ENCODE measurements at places on chromosomes 3 and 15. TPM values are rescaled to one million over a fixed set of nuclear protein-coding genes. Genes with fewer than 3 reads are reported as not detected.

DNA sequence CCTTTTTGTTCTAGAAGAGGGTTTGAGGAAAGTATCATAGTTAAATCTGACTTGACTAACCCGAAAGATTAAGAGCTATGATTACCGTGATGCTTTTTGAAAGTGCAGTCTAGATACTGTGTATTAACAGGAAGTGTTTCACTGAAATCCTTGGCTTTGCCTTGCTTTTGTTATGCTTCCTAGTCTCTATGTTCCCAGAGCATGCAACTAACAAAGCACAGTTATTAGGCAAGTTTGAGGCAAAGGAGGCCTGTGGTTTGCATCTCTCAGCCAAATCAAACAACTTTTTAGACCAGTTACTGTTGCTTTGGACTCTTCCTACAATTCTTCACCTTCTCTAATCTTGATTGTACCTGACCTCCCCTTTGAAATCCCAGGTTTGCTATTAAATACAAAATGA, 3.9 kb downstream of the LXN start:
- DNase-seq: no peak

DNA sequence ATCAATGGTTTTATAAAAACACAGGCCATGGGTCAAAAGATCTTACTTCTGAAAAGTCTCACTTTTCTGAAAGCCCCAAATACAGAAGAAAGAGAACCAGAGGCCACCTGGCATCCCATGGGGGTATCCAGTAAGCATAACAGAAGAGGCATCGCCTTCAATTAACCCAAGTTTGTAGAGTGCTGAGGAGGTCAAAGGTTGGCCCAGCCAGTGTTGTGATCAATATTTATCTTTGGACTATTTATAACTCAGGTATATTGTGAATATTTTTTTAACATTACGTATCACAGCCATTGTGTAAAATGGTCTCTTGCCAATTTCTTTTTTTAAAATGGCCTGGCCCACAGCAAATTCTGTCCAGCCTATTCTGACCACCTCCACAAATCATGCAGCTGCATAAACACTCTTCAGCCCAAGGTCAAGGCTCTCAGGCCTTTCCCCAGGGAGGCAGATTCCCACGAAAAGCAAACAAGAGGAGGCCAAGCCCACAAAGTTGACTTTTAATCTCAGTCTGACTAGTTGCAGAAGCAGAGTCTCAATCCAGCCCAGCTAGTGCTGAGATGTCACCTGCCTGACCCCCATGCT, 26.2 kb upstream of the SPTBN5 start:
- no peak for DNase-seq

DNA sequence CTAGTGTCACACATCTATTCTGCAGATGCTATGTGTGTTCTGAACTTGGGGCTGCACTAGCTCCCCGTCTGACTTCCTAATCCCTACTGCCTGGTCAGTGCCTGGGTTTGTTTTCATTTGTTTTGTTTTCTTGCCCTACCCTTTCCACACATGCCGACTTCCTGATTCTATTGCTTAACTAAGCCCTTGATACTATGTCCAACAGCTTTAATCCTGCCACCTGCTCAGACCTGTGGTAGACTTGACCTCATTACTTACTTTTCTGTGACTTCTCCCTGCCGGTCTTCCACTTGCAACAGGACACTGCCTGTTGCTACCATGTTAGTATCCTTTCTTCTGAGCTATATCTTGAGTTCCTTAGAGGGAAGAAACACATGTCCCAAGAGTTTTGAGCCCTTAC, 39.3 kb upstream of the CEMIP start:
- DNase-seq: no peak

DNA sequence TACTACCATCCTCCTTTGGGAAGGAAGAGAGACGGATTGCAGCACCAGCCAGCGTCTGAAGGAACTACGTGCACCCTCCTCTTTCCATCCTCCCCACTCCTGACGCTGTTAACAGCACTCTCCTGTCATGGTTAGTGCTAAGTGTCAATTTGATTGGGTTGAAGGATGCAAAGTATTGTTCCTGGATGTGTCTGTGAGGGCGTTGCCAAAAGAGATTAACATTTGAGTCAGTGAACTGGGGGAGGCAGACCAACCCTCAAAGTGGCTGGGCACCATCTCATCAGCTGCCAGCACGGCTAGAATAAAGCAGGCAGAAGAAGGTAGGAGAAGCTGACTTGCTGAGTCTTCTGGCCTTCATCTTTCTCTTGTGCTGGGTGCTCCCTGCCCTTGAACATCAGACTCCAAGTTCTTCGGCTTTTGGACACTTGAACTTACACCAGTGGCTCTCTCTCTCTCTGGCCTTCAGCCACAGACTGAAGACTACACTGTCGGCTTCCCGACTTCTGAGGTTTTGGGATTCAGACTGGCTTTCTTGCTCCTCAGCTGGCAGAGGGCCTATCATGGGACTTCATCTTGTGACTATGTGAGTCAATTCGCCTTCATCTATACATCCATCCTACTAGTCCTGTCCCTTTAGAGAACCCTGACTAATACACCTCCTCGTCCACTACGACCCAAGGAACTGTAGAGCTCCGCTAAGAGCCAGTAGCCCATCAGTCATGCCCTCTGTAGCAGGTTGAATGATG, 128.2 kb upstream of the HES1 start:
- DNase-seq: no peak

- DNase-seq: no peak
Observed at GRCh38 chr15:31331389-31331788, 4.8 kb downstream of the KLF13 start.

- DNase-seq: no peak
Observed at GRCh38 chr3:168583977-168584376, 488.3 kb upstream of the GOLIM4 start.

DNA sequence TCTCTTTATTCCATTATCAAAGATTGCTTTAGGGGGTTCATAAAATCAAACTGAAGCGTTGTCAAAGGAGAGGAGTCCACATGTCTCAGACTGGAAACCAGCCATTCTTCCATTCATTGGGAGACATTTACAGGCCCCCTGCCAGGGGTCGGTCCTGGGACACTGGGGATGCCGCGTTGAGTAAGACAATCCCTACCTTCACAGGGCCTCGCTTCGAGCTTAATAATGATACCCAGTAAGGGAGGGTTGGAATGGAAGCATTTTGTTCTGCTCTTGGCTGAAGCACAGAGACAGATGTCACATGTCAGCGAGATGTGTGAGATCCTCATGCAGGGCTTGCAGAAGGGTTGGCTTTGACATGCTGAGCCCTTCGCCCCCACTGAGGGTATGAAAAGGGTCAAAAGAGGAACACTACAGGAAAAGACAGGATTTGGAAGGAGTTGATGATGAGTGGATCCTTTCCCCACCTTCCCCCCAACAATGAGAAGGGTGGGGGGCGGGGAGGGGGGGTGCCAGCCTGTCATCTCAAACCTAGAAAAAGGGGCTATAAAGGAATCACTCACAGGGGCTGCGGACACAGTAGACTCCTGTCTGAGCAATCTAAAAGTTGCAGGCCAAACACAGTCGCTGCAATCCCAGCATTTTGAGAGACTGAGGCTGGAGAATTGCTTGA, 25.6 kb upstream of the ARL8B start:
- no peak for DNase-seq

DNA sequence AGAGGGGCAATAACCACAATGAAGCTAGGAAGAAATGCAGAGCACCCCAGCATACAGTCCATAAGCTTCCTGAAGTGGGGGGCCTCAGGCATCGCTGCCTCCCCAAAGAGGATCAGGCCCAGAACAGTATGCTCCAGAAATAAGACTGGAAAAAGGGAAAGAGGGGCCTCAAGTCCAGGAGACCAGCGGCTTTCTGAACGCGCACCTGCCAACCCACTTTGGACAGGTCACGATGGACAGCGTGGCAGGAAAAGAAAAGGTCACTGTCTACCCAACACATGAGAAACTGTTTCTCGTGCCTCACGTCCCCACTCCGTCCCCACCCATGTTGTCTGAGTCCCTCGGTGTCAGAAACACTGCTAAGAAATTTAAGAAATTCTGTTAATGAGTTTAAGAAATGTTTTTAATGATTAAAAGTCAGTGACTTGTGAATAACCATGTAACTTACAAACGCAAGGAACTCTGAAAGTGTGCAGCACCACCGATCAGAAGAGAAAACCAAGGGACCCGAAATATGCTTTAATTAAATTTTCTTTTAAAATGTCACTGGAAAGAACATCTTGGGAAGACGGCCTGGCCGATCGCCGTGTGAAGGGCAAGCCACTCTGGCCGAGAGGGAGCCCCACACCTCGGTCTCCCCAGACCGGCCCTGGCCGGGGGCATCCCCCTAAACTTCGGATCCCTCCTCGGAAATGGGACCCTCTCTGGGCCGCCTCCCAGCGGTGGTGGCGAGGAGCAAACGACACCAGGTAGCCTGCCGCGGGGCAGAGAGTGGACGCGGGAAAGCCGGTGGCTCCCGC, 1.7 kb upstream of the PPARG start:
- no peak for DNase-seq

GRCh38 chr3:146781606-146782005, 176.5 kb upstream of the PLSCR5 start:
- no peak for DNase-seq

DNA sequence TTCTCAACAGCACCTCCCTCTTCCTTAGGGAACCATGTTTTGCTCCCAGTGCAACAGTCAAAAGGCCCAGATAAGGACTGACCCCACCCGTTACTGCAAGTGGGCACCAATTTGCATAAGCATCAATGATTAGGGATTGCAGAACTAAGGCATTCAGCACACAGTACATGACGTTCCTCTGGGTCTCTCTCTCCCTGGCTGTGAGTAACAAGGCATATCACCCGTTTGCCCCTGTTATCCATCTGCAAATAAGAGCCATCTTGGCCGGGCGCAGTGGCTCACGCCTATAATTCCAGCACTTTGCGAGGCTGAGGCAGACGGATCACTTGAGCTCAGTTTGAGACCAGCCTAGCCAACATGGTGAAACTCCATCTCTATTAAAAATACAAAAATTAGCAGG, 18.8 kb downstream of the MAGI1 start:
- no peak for DNase-seq

DNA sequence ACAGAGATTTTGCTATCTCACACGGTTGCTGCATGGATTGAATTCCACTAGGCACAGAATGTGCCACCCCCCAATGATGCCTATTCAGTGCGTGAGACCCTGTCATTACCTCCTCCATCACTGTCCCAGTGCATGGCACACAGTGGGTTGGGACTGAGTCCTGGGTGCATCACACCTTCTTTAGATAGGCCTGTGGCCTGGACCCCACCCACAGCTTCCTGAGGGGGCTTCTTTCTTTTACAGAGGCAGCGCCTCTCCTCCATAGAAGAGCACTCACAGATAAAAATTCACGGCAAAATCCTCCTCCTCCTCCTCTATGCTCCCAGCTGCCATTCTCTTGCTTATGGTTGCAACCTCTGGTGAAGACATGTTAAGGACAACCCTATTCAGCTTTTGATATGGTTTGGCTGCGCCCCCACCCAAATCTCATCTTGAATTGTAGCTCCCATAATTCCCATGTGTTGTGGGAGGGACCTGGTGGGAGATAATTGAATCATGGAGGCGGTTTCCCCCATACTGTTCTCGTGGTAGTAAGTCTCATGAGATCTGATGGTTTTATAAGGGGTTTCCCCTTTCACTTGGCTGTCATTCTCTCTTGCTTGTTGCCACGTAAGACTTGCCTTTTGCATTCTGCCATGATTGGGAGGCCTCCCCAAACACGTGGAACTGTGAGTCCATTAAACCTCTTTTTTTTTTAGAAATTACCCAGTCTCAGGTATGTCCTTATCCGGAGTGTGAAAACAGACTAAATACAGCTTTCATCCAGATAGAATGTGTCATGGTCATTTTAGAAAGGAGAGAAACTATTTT, 147.6 kb downstream of the KLF13 start:
- peak; percentile 55 for DNase-seq

DNA sequence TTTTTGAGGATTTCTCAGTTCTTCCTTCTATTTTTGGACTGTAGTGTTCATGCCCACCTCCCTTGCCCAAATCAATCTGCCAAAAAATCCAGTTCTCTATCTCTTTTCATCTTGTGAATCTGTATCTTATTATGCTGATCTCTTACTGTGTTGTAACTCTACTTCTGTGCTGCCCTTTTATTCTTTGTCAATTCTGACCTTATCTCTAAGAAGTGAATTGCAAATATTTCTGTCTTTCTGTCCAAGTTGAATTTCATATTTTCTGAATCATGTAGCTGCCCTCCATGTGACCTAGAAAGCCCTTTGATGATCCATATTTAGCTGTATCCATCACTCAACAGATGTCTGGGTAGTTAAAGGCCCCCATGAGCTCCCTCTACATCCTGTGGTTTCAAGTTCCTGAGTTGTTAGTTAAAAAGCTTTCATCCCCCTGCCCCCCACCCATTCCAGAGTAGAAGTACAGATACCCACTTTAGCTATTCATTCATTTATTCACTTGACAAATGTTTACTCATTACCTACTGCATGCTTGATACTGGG, 33.6 kb upstream of the ETV5 start:
- DNase-seq: no peak

DNA sequence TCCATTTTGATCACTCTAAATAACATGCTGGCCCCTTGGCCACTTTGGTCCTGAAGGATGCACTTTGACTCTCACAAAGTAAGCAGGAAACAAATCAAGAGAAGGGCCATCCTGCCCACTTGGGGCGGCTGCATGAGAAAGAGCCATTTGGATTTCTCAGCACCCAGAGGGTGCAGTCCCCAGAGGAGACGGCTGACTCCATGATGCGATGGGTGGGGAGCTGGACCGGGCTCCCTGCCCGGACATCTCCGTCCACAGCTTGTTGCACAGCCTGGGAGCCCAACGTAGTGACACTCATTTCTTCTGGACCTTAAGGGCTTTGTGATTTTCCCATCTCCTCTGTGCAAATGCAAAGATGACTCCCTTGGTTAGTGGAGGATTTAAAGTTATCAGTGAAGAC, 4.0 kb upstream of the HRH1 start:
- no peak for DNase-seq

DNA sequence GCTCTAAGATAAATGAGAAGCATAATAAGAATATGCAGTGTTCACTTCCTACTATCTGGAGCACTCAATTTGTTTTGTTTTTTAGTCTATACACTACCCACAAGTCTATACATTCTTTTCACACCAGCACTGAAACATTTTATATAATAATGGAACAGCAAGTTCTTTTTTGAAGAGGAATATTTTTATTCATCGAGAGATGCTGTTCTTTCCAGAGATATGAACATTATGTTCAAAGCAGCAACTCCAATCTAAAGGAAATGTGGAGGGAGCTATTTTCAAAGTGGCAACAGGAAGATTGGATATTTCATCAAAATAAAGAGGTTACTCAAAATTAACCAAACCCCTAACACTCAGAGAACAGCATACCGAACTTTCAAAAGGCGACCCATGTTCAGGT, 16.4 kb upstream of the PYDC2 start:
- no peak for DNase-seq

DNA sequence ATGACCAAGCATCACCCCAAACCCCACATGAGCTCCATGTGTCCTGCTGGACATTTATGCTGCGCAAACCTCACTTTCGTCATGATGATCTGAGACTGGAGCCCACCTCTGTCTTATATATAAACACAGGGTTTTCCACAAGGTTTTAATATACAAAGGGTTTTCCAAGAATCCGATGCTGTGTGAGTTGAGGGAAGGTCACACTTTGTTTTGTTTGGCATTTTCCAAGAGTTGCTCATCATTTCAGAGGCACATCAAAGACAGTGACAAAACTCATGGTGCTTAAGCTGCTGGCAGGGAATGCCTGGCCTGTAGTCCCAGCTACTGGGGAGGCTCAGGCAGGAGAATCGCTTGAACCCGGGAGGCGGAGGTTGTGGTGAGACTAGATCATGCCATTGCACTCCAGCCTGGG, 20.0 kb downstream of the EFCC1 start:
- no peak for DNase-seq

Gene SLC22A13
- not detected for total RNA-seq

Gene ITGA11
- total RNA-seq: 12.6 TPM

Gene LDHAL6B
- not detected for total RNA-seq

Gene IGSF11
- total RNA-seq: 1.6 TPM

Gene CTXND1
- total RNA-seq: 0.59 TPM

Gene ZNF385D
- 0.59 TPM for total RNA-seq

Data from right atrium auricular region (tissue), 2 donors.